Sigmoid colon (tissue), 7 donors: ENCODE measurements at places on chromosomes 3 and 15. TPM values are rescaled to one million over a fixed set of nuclear protein-coding genes. Genes with fewer than 3 reads are reported as not detected.

Gene ARPIN
- 33.5 TPM for total RNA-seq

GRCh38 chr3:191334346-191334893, 4.1 kb upstream of the UTS2B start:
- H3K27me3 ChIP-seq: no peaks in the 10 kb centered on the region
- H3K4me3 ChIP-seq: no peak overlapping the region

DNA sequence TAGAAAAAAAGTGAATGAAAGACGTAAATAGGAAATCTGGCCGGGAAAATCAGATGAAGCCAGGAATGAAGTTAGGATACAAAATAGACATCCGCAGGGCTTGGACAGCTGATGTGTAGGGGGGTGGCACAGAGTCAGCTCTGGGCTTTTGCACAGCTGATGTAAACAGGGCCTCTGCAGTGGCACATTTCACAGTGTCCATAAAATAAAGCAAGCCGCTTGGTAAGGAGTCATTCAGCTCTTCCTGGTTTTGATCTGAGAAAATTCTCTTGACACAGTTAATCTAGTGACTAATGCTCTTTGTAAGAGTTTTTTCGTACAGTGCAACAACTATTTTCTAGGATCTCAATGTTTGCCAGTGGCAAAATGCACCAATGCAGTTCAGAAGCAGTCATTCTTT, 153.3 kb downstream of the USP13 start:
- H3K4me1 ChIP-seq: no peaks in the 10 kb centered on the region
- H3K4me3 ChIP-seq: no peak overlapping the region
- no peak for DNase-seq

GRCh38 chr3:31880482-31881078, 100.5 kb downstream of the OSBPL10 start:
- H3K27ac ChIP-seq: no peak overlapping the region
- DNase-seq: no peak
- no peak overlapping the region for H3K4me3 ChIP-seq
- no peaks in the 10 kb centered on the region for H3K27me3 ChIP-seq

Gene LEKR1
- total RNA-seq: 1.7 TPM

- H3K27ac ChIP-seq: no peak overlapping the region
- no peak for DNase-seq
- H3K27me3 ChIP-seq: no peaks in the 10 kb centered on the region
- no peaks in the 10 kb centered on the region for H3K36me3 ChIP-seq
Observed at GRCh38 chr3:31770822-31771326, 210.2 kb downstream of the OSBPL10 start.

GRCh38 chr3:114139836-114140235, 39.0 kb downstream of the DRD3 start:
- no peak overlapping the region for H3K4me3 ChIP-seq
- no peak for DNase-seq
- H3K36me3 ChIP-seq: no peaks in the 10 kb centered on the region
- H3K27me3 ChIP-seq: no peaks in the 10 kb centered on the region

GRCh38 chr15:28122038-28122949, 23.2 kb upstream of the OCA2 start:
- H3K27me3 ChIP-seq: no peaks in the 10 kb centered on the region
- H3K36me3 ChIP-seq: peaks cover 88% of the 10 kb centered on the region
- no peaks in the 10 kb centered on the region for H3K4me1 ChIP-seq
- no peak overlapping the region for H3K4me3 ChIP-seq
- no peak for DNase-seq
- no peak overlapping the region for H3K27ac ChIP-seq

DNA sequence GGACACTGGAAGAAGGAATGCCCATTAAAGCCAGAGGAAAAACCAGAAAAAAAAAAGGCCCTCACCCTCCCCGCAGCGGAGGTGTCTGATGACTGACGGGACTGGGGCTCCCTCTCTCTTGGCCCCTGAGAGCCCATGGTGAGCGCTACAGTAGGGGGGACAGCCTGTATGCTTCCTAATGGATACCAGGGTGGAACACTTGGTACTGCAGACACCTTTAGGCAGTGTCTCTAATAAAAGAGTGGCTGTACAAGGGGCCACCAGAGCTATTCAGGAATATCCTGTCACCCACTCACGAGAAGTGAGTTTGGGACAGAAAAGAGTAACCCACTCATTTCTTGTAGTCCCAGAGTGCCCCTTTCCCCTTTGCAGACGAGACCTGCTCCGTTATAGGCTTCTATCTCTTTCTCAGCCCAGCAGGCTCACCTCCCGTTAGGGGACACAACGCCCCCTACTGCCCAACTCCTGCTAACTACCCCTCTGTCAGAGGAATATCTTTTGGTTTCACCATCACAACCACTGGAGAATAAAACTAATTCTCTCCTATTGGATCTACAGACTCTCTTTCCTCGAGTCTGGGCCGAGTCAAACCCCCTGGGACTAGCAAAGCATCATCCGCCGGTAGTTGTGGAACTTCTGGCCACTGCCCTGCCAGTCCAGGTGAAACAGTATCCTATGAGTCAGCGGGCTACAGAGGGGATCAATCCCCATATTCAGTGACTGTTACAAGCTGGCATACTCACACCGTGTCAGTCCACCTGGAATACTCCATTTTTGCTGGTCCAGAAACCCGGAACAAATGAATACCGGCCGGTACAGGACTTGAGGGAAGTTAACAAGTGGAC, 40.8 kb downstream of the ZBTB11 start:
- H3K4me3 ChIP-seq: no peak overlapping the region
- no peak for DNase-seq
- H3K27ac ChIP-seq: no peak overlapping the region
- H3K27me3 ChIP-seq: no peaks in the 10 kb centered on the region

Gene GP9
- total RNA-seq: not detected

GRCh38 chr15:44726568-44727484, 9.5 kb upstream of the TRIM69 start:
- H3K4me1 ChIP-seq: peaks cover 31% of the 10 kb centered on the region
- peak; percentile 73 for DNase-seq
- H3K27me3 ChIP-seq: no peaks in the 10 kb centered on the region
- peak overlapping the region; percentile 99 for H3K27ac ChIP-seq
- H3K36me3 ChIP-seq: no peaks in the 10 kb centered on the region
- no peak overlapping the region for H3K4me3 ChIP-seq

- peaks cover 13% of the 10 kb centered on the region for H3K4me1 ChIP-seq
- H3K36me3 ChIP-seq: no peaks in the 10 kb centered on the region
- peak overlapping the region; percentile 63 for H3K27ac ChIP-seq
- H3K4me3 ChIP-seq: peak overlapping the region; percentile 64
Observed at GRCh38 chr3:50675179-50676030, 678 bp downstream of the DOCK3 start.

DNA sequence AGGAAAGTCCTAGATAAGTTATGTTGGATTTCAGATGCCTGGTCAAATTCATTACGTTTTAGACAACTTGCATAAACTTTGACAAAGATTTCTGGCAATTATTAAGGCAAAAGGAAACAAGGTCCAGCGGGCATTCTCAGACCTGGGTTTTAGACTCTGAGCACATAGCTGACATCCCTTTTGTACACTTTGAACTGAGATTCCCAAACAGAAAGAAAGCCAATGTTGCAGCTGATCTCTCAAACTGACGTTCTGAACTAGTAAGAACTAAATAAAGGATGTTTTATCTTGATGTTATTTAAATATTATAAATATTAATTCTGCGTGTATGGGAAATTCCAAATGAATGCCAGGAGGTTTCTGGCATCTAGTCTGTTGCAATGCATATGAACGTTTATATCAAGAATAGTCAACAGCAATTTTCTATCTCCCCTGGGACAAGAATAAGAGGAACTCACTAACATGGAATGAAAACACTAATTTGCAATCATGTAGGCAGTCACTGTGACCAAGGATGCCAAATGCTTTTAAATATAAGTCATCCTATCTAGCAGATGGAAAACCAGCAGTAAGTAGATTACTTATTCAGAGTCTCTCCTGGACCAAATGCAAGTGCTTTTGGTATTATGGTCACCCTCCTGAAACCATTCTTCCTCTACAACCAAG, 202.1 kb downstream of the GREM1 start:
- H3K4me1 ChIP-seq: peaks cover 14% of the 10 kb centered on the region
- no peaks in the 10 kb centered on the region for H3K27me3 ChIP-seq
- no peak for DNase-seq
- H3K4me3 ChIP-seq: no peak overlapping the region

Gene RPN1
- total RNA-seq: 149 TPM
